Progenitor cell of endocrine pancreas (in vitro differentiated cells): ENCODE measurements at places on chromosomes 6 and 20.

- DNase-seq = no peak
Observed at GRCh38 chr6:45697605-45698004, 318.1 kb downstream of the CLIC5 start.

DNA sequence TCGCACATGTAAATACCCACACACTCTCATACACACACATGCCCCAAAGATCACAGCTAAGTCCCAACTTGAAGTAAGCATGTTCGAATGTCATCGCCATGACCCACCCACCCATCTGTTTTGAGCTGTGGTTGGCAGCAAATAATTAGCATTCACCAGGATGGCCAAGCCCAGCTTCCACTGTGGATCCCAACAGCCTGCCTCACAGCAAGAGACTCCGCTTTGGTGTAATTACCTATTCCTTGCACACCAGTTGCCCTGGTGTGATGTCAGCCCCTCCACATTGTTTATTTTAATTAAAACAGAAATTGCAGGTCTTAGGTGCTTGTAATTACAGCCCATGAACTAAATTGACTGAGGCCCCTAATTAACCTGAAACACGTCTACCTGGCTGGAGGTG, 81.1 kb downstream of the MAFB start:
- no peak for DNase-seq

DNA sequence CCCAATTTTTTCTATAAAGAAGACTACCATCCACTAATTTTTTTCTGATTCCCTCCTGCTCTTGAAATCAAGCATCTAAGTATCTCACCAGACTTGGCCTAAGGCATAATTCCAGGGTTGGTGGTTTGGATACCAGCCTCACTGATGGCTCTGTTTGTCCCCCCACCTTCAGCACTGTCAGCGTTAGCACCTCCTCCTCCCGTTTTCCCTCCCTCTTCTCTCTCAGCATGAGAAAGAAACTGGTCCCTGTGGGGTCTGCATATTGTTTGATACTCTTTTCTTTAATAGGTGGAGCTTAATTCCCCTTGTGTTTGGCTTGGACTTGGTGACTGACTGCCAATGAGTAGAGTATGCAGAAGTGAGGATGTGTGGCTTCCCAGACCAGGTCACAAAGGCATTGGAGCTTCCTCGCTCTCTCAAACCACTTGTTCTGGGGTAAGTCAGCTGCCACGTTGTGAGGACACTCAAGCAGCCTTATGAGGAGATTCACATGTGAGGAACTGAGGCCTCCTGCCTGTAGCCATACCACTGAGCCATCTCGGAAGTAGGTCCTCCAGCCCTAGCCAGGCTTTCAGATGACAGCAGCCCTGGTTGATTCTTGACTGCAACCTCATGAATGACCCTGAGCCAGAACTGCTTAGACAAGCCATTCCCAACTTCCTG, 65.2 kb downstream of the RIOK1 start:
- DNase-seq = no peak

GRCh38 chr6:166747644-166748595, 120.9 kb upstream of the RPS6KA2 start:
- no peak for DNase-seq

DNA sequence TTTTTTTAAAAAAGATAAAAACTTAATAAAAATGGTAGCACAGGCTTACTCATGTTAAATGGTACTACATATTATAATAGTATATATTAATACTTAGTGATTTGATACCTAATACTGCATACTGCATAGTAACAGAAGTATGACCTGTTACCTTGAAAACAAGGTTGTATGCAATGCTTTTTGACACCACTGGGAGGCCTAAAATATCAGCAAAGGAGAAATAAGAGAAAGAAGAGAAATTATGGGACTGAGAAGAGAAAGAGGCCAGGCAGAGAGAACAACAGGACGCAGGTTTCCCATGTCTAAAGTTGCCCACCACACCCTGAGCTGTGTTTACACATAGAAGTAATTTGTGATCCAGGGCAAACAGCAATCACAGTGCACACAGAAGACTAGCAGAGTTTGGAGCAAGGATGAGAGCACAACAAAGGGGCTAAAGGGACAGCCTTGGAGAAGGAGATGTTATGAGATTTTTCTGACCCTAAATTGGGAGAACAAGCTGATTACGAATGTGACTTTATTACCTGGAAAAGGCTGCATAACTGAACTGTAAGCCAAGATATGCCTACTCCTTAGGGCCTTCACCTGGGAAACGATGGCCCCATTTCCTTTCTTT, 73.2 kb downstream of the ROS1 start:
- DNase-seq = no peak

DNA sequence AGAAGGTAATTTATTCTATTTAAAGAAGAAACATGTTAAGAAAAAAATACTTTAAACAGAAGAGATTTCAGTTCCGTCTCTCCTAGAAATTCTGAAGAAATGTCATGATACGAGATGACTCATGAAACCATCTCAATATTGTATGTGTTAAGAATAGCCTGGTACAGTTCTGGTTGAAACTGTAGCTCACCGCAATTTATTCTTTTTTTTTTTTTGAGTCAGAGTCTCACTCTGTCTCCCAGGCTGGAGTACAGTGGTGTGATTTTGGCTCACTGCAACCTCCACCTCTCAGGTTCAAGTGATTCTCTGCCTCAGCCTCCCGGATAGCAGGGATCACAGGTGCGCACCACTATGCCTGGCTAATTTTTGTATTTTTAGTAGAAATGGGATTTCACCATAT, 103.3 kb downstream of the ARHGAP18 start:
- no peak for DNase-seq

DNA sequence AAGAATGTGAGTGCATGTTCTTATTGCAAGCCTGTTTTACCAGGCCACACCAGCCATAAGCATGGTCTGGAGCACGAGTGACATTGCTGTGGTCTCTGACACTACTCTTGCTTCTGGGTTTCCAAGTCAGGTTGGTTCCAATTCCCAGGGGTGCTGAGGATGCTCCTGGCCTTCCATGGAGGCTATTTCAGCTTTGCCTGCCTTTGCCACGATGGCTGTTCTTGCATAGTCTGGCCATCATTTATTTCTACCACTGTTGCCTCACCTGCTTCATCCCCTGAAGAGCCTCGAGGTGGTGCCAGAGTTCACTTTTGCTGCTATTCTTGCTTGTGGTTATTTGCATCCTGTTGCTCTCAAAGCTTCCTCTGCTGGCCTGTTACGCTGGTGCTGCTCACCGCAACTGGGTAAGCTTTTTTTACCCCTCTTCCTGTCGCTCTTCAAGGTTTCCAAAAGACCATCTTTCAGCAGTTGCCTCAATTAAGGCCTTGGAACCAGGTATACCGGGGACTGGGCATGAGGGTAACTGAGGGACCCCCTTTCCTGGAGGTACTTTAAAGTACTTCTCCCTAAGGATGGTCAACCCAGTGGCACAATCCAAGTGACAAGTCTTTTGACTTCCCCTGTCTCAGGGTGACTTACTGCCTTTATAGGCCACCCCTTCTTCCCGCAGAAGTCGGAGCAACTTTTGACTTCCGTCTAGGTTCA, 64.5 kb downstream of the AKAP7 start:
- DNase-seq = peak; percentile 20

GRCh38 chr6:128725271-128726233, 157.4 kb upstream of the LAMA2 start:
- DNase-seq = peak; percentile 11

DNA sequence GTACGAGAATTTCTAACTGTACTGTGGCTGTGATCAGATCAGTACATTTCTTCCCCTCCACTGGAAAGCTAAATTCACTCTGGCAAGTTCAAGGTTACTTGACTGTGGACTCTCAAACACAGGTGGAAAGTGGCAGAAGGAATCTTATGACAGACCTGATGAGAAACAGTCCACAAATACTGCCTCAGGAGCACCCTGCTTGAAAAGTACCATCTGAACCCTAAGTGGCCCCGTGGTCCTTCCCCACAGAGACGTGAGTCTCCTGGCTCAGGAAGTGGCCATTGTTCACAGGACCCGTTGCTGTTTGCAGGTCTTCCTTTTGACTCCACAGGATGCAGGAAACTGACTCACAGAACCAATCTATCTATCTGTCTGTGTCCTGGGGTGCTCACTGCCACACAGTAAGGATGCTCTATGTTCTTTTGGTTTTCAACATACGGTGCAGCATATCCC, 47.5 kb upstream of the NHSL1 start:
- DNase-seq = no peak

DNA sequence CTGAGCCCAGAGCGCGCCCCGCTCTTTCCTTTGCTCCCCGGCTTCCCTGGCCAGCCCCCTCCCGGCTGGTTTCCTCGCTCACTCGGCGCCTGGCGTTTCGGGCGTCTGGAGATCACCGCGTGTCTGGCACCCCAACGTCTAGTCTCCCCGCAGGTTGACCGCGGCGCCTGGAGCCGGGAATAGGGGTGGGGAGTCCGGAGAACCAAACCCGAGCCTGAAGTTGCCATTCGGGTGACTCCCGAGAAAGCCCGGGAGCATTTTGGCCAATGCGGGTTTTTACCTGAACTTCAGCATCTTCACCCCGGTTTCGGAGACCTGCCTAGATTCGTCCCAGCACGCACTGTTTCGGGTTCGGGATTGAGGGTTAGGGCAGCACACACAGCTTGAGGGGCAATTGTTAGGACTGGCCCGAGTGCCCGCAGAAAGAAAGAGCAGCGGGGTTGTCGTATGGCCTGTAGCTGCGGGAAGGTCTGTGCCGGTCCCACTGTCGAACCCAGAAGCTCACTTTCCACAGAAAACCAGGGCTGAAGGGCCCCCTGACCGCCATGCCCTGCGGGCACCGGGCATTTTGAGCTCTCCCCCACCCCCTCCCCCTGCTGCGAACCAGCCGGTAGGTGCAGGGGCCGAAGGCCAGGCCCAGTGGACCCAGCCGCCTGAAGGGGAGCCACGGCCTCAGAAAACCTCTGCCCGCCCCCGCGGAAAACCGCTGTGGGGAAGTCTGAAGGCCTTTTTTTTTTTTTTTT, 2.1 kb downstream of the FOXP4 start:
- no peak for DNase-seq

- no peak for DNase-seq
Observed at GRCh38 chr6:35048631-35049083, 92.5 kb downstream of the TCP11 start.

GRCh38 chr6:88165087-88165843, 882 bp downstream of the CNR1 start:
- DNase-seq = no peak

DNA sequence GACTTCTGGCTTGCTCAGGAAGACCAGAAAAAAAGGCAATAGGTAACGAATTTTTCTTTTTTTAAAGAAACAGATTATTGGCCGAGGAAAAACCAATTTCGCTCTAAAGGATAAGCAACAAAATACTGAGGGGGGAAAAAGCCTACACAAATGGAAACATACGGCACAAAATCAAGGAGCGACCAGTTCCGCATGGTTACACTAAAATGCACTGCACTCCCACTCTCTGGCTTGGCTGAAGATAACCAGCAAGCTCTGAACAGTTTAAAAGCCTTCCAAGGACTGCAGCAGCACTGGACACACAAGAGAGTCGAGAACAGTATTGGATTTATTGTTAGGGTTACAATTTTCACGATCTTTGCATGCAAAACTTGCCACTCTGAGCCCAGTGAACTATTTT, 881 bp upstream of the MAP7 start:
- DNase-seq = no peak

- DNase-seq = no peak
Observed at GRCh38 chr6:42001506-42001905, 48.8 kb upstream of the TAF8 start.

GRCh38 chr6:140855520-140855919, 1277.2 kb upstream of the GJE1 start:
- no peak for DNase-seq

DNA sequence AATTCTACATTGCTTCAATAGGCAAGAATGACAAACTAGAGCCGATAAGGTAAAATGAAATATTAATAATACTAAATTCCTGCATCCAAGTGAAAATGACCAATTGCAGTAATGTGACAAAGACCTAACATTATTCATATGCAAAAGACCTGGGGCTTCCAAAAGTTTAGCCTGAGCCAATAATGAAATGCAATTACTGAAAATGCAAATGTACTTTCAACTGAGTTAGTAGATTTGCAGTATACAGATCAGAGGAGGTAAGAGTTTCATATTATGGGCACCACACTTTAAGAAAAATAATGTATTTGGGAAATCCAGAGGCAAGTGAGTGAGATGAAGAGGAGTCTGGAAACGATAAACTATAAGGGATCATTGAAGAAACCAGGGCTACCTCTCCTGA, 193.7 kb upstream of the GMDS start:
- DNase-seq = no peak

- peak; percentile 63 for DNase-seq
Observed at GRCh38 chr20:21767739-21768223, 62.3 kb downstream of the PAX1 start.

GRCh38 chr6:145602726-145603326, 132.5 kb downstream of the EPM2A start:
- no peak for DNase-seq

DNA sequence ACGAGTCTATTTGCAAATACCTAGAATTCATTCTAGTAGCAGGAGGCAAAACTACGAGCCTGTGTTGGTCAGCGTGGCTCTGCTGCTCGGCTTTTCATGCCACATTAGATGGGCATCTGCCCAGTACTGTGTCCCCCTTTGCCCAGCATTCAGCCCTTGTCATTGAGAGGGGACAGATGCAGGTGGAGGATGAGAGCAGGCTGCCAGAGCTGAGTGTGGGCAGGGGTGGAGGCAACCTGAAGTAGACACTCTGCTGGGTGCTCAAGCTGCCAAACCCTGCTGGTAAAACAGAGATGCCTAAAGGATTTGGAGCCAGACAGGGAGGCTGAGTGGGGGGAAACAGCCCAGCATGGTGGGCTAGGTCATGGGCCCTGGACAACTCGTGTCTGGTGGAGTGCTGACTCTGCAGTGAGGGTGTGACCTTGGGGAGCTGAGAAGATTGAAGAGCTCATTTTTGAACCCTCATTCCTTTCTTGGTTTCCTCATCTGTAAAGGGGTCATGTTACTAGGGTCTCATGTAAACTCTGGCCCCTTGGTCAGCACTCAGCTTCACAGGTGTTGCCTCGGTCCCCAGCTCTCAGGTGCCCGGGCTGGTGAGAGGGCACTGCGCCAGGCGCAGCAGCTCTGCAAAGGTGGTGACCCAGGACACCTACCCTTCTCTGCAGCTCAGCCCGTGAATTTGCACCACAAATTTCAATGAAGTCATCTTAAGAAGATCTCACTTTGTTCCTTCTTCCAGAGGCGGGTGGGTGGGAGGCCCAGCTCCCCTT, 64.2 kb upstream of the BHLHE23 start:
- no peak for DNase-seq

DNA sequence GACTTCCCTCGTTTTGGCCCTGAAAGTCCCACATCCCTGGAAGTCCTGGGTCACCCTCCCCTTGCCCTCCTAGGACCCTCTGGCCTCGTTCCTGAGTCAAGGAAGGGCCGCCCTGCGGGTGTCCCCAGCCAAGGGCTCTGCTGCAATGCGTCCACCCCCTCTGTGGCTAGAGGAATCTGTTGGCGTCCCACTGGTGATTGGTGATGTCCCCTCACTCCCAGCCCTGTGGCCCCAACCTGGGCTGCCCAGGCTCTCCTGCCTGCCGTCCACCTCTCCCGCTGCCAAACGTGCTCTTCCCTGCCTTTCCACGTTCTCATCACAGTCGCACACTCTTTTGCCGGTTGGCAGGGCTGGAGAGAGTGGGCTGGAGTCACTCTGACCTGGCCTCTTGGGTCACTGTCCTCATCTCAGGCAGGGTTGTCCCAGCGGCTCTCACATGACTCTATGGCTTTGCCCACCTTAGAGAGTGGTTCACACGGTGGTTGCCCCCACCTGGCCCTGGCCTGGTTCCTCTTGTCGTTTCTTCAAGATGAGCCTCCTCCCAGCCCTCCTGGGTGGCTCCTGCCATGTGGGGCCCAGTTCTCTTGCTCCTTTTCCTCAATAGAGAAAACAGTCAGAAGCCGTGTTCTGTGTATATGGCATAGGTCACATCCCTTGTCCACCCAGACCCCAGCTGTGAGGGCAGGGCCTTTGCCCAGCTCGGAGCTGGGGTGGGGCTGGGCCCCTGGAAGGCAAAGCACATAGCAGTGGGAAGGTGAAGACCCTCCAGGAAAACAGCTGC, 100.9 kb downstream of the TMEM242 start:
- DNase-seq = no peak
